ENCODE measurements at places on chromosomes 16 and 17. TPM values are rescaled to one million over a fixed set of nuclear protein-coding genes. Genes with fewer than 3 reads are reported as not detected.

DNA sequence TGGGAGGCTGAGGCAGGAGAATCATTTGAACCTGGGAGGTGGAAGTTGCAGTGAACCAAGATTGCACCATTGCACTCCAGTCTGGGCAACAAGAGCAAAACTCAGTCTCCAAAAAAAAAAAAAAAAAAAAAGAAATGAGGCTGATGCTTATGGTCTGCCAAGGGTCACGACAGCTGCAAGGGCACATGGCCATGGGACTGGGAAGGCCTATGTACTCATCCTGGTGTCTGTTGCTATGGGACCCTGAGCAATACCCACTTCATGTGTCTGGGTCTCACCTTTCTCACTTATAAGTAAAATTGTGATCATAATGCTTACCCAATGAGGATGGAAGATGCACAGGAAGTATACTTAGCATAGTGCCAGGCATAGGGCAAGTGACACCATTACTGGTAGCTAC lies 16.6 kb downstream of the MIEF2 start:
- no peak for DNase-seq

DNA sequence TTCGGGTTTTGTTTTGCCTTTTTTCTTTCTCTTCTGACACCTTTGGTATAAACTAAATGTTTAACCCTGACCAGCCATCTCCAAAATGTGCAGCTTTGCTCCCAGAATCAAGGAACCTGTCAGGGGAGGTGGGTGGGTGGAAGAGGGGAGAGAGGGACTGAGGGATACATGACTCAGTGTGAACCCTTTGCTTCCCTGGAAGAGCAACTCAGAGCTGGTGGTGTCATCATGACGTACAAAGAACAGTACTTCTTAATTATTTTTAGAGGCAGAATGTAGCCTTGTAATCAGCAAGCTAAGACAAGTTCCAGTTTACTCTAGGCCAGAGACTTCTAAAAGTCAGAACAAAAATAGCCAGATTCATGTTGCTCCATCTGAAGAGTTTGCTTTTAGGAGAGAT lies 119.6 kb upstream of the HAS3 start:
- DNase-seq, result no peak

Gene RPRML
- total RNA-seq, result not detected

Gene TBC1D3D
- total RNA-seq, result 1.4 TPM
